ENCODE measurements at places on chromosomes 11 and 22. TPM values are rescaled to one million over a fixed set of nuclear protein-coding genes. Genes with fewer than 3 reads are reported as not detected.

Gene TRMT112
- total RNA-seq: 288 TPM

Gene MMP12
- total RNA-seq: 9.1 TPM

Gene SCUBE1
- total RNA-seq: not detected

Gene CCDC15
- 0.23 TPM for total RNA-seq

Gene ALDH3B1
- total RNA-seq: 18.6 TPM

Gene CBLIF
- total RNA-seq: not detected

Gene CCDC87
- 0.15 TPM for total RNA-seq

Gene SCGB1C1
- not detected for total RNA-seq

Gene IGSF9B
- under 0.01 TPM for total RNA-seq

Gene KRTAP5-10
- not detected for total RNA-seq

Gene CFL1
- 1,682 TPM for total RNA-seq

Gene BTBD18
- not detected for total RNA-seq

Gene OLFML1
- total RNA-seq: 0.15 TPM

Gene UPB1
- not detected for total RNA-seq

Gene SOX10
- not detected for total RNA-seq

Gene SAA1
- not detected for total RNA-seq

Gene CDON
- 104 TPM for total RNA-seq

Gene GRK3
- total RNA-seq: 0.53 TPM

Gene MFNG
- total RNA-seq: 0.08 TPM

Gene FBLN1
- 838 TPM for total RNA-seq

Gene DBX1
- total RNA-seq: not detected

Gene MMP1
- 73.8 TPM for total RNA-seq

Gene RAG1
- total RNA-seq: 0.12 TPM

Gene NUDT8
- total RNA-seq: 3.6 TPM

Gene SCO2
- total RNA-seq: 1.2 TPM

Gene CNTF
- 0.90 TPM for total RNA-seq

Gene A4GALT
- total RNA-seq: 31.9 TPM

Gene ROBO3
- 2.9 TPM for total RNA-seq

Gene CARNS1
- under 0.01 TPM for total RNA-seq

Gene TESMIN
- 0.08 TPM for total RNA-seq

Gene LRRC56
- 0.23 TPM for total RNA-seq

Gene MDK
- 6.9 TPM for total RNA-seq

Gene KRTAP5-9
- total RNA-seq: not detected

Gene ART1
- not detected for total RNA-seq

Gene SMC1B
- under 0.01 TPM for total RNA-seq

Gene EMID1
- 0.08 TPM for total RNA-seq

Gene MIF
- total RNA-seq: 504 TPM
